Heart left ventricle (tissue), 16 donors: ENCODE measurements at places on chromosomes 13 and 19.

DNA sequence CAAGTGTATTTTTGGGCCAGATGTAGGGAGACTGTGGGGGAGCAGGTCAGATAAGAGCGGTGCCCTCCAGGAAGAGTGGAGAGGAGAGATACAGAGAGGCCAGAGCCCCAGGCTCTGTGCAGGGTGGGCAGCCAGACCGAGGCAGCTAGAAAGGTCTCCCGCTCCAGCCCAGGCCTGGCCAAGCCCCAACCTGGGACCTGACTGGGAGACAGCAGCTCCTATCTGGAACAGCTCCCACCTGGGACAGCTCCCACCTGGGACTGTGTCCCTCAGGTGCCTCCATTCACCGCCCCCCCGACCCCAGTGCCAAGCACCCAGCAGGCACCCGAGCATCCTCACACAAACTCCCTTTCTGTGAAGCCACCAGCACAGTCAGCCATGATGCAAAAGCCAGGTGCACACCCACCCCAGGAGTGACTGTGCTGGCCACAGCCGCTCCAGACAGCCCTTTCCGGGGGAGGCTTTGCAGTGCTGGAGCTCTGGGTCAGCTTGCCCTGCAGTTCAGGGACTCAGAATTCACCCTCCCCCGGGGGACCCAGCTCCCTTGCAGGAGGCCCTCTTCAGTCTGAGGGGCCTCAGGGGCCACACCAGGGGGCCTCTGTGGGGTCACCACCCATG is 2.1 kb upstream of the GRTP1 start:
- no peak for DNase-seq

GRCh38 chr13:25468325-25469168 is 96.8 kb downstream of the ATP8A2 start:
- DNase-seq, result no peak

GRCh38 chr13:74103970-74104555 is 30.1 kb downstream of the KLF12 start:
- DNase-seq, result no peak

DNA sequence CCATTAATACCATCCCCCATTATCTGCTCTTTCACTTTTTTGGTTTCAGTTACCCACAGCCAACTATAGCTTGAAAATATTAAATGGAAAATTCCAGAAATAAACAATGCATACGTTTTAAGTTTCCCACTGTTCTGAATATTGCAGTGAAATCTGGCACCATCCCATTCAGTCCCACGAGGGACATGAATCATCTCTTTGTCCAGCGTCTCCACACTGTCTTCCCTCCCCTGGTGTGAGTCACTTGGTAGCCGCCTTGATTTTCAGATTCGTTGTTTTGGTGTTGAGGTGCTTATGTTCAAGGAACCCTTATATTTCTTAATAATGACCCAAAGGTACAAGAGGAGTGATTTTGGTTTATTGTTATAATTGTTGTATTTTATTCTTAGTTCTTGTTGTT is 246.1 kb downstream of the DCT start:
- peak; percentile 60 for DNase-seq

DNA sequence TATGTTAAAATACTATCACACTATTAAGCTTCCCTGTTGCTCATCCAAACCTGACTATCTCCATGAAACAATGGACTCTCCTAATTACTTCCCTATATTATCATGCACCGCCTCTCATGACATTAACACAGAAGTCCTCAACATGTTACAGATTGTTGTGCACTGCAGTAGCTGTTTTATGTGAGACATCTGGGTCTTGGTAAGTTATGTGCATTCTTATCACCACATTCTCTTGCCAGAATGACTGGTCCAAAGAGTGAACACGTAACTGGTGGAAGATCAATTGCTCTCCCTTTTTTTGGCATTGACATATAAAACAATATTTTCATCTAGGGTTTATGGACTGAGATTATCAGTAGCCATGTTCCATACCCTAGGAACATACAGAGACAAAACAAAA is 59.4 kb downstream of the POSTN start:
- DNase-seq, result no peak

GRCh38 chr13:43014162-43014561 is 9.2 kb upstream of the DNAJC15 start:
- DNase-seq, result no peak

GRCh38 chr19:12953799-12954611 is 3.0 kb downstream of the GADD45GIP1 start:
- DNase-seq, result no peak

- DNase-seq, result peak; percentile 16
Observed at GRCh38 chr19:1683869-1684572, 31.6 kb upstream of the TCF3 start.

DNA sequence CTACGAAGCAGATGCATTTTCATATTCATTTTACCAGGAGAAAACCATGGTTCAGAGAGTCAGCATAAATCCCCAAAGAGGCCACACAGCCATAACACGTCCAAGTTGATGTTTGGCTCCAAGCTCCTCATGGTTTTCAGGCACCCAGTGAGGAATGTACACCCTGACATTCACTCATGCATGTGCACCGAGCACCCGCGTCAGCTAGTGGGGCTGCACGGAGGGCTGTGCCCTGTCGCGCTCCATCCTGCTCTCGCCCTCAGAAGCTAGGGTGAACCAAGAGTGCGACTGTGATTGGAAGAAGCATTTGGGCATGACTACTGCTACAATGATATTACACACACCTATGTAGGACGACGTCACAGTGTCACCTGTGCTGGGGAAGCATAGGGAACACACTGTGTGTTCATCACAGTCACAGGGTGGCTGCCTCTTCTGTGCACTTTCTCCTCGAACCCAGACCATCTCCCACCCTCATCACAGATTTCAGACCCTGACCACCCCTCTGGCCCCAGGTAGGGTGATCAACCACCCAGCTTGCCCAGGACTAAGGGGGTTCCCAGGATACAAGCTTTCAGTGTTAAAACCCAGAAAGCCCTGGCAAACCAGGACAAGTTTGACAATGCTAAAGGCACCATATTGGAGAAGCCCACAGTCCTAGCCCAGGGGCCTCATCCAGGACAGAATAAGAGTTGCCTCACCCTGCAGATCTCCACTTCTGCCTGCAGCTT is 148.6 kb upstream of the ZNF507 start:
- no peak for DNase-seq

DNA sequence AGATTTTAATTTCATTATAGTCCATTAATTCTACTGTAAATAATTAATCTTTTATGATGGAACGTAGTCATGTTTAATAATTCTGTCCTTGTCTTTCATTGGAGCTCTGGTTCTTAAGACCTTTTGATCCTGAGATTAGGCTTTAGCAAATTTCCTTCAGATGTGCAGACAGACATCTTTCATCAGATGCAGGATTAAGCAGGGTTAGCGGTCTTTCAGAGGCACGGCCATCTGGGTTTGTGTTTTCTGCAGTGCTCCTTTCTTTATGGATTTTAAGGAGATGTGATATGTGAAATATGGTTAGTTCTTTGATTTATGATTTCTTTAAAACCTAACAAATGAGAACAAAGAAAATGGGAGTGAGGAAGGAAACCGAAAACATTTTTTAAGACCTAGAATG is 643.9 kb upstream of the SGCG start:
- no peak for DNase-seq

GRCh38 chr13:103134271-103134670 is 68.1 kb upstream of the SLC10A2 start:
- no peak for DNase-seq

GRCh38 chr19:40809358-40810086 is 10.5 kb downstream of the EGLN2 start:
- DNase-seq, result peak; percentile 10

DNA sequence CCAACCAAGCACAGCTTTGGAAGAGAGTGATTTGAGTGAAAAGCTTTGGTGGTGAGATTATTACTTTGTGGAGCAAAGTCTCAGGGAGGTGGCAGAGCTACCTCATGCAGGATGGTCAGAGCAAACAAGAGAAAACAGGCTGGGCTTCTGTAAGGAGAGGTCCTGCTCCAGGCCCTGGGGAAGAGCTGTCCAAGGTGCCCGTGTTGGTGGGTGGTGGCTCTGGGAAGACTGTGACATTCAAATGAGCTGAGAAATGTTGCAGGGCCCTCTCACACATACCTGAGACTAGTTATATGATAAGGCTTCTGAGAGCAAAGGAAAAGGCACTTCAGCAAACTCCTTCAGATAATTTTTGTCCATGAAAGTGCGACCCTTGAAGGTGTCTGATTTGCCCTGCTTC is 205.5 kb upstream of the SOX21 start:
- no peak for DNase-seq

- DNase-seq, result peak; percentile 78
Observed at GRCh38 chr19:45641274-45642105, 2.3 kb upstream of the EML2 start.

- DNase-seq, result peak; percentile 67
Observed at GRCh38 chr19:35015270-35015953, 14.9 kb upstream of the SCN1B start.

- no peak for DNase-seq
Observed at GRCh38 chr19:20273376-20273775, 106.4 kb downstream of the ZNF486 start.

DNA sequence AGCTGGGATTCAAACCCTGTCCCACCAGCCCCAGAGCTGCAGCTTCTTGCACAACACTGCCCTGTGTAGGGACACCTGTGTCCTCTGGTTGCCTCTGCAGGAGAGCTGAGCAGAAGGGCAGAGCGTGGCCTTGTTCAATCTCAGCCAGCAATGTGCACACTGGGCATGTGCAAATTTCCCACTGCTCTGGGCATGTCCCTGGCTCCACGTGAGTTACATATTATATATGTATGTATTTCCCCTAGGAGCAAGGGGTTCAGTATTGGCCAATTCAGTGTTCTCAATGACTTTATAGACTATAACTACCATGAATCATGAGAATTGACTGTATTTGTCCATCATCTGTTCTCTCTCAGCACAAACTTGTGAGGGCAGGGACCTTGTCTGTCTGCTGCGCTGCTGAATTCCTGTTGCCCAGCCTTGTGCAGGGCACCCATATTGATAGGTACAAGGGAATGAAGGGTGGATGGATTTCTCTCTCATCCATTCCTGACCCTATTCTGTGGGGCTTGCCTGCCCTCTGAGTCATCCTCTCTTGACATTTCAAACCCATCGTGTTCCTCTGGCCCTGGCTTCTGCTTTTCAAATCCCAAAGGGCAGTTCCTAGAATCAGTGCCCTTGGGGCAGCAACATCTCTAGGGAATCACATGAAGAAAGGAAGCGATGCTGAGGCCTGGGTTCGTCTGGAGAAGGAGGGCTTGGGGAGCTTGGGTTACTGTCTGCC is 69.7 kb downstream of the ERICH6B start:
- DNase-seq, result no peak

DNA sequence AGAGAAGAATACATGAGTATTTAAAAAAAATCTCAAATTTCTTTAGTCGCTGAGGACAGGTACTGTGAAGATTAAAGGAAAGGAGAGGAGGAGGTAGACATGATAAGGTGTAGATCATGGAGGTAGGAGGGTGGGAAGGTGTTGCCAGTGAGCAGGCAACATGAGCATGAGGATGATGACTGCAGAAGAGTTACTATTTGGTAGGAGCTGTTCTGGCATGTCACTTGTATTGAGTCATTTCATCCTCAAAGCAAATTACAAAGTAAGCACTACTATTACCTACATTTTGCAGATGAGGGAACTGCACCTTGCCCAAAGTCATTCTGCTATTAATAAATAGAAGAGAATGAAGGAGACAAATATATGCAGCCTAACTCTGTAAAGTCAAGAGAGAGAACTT is 435.8 kb upstream of the KLF12 start:
- no peak for DNase-seq

DNA sequence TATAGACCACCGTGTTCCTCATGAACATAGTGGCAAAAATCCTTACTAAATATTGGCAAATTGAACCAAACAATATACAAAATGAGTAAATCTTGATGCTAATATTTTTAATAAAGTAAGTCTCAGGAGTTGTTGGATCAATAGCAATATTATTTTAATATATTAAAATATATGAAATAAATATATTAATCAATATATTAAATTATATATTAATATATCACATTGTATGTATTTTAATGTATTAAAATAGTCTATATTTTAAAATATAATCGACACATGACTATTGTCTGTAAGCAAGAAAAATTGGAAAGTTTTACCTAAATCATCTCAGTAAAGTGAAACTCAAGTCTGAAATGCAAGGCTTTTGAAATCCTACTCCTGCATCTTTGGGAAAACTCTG is 78.9 kb upstream of the GJB6 start:
- no peak for DNase-seq

DNA sequence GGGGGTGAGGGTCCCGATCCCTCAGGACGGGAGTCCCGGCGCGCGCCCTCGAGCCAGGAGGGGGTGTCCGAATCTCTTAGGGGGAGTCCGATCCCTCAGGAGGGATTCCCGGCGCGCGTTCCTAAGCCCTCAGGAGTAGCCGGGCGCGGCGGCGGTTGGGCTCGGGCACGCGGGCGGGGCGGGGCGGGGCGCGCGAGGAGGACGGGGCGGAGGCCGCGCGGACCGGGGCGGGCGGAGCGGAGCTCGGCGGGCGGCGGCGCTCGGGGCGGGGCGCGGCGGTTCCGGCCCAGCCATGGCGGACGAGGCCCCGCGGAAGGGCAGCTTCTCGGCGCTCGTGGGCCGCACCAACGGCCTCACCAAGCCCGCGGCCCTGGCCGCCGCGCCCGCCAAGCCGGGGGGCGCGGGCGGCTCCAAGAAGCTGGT is at the start of gene CUL4A:
CUL4A (plus strand) TSS at position 278 of the 423 bp plus-strand sequence; CDS start at position 293, 15 bp downstream.
- DNase-seq, result peak; percentile 85
